ENCODE measurements at places on chromosomes 11 and 22. TPM values are rescaled to one million over a fixed set of nuclear protein-coding genes. Genes with fewer than 3 reads are reported as not detected.

PNPLA3 gene
- total RNA-seq = 32.3 TPM

MGAT3 gene
- total RNA-seq = not detected

APOBEC3A gene
- not detected for total RNA-seq

FAT3 gene
- under 0.01 TPM for total RNA-seq

RAG2 gene
- total RNA-seq = not detected

OR5D18 gene
- not detected for total RNA-seq

SHANK2 gene
- total RNA-seq = 0.15 TPM

RBMXL2 gene
- total RNA-seq = not detected

NTM gene
- 27.0 TPM for total RNA-seq

TIGD3 gene
- under 0.01 TPM for total RNA-seq

P2RY2 gene
- total RNA-seq = not detected

C11orf42 gene
- not detected for total RNA-seq

OR8G5 gene
- not detected for total RNA-seq

ARFGAP3 gene
- total RNA-seq = 29.6 TPM

PHOX2A gene
- not detected for total RNA-seq

PRR33 gene
- total RNA-seq = not detected

DERL3 gene
- 1.2 TPM for total RNA-seq

MUC5AC gene
- not detected for total RNA-seq

KRTAP5-9 gene
- not detected for total RNA-seq

DPAGT1 gene
- 30.9 TPM for total RNA-seq

NADSYN1 gene
- total RNA-seq = 84.7 TPM

OR10D3 gene
- total RNA-seq = not detected
